ENCODE measurements at places on chromosomes 5 and 9. TPM values are rescaled to one million over a fixed set of nuclear protein-coding genes. Genes with fewer than 3 reads are reported as not detected.
A peak's percentile ranks its signal among the peaks of the same experiment; 100 is the strongest.

DNA sequence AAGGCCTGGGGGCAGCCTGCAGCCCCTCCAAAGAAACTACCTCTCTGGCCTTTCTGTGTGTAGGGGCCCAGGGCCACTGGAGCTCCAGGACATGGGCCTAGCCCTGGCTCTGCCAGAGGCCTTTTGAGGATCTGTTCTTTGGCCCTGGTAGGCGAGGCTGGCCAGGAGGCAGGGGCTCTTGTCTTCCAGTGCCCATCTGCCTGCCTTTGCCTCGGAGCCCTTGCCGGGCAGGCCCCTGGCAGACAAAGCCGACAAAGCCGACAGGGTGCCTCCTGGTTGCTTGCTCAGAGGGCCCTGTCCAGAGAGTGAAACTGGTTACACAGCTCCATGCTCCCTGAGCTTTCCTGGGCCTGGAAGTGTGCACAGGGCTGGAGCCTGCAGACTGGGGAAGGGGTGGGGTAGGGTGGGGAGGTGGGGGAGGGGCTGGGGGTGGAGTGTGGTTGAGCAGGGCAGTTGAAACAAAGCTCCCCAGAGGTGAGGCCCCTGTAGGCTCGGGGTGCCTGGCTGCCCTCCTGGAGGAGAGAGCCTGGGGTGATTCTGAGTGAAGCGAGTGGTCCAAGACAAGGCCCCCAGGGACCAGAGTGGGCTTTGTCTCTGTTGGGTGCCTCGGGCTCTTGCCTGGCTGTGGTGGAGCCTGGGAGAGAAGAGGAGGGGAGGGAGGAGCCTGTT, 29.3 kb downstream of the PTPA start:
- DNase-seq, result peak; percentile 58

CDX1 gene
- total RNA-seq, result 0.15 TPM

SLC6A3 gene
- total RNA-seq, result not detected

DNA sequence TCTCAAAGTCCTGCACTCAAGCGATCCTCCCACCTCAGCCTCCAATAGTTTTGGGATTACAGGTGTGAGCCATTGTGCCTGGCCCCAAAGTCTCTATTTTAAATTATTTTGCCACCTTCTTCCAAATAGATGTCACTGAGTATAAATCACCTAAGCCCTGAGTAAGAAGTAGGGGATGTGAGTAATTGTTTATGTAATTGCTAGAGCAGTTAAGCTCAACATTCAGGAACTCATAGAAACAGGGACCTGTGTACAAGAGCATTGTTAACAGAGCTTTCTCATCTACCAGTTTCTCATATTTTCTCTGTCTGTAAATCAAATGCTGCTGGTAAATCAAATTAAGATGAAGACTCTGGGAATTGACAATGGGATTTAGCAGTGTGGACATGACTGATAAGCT, 26.3 kb downstream of the CDK7 start:
- DNase-seq, result no peak

DNA sequence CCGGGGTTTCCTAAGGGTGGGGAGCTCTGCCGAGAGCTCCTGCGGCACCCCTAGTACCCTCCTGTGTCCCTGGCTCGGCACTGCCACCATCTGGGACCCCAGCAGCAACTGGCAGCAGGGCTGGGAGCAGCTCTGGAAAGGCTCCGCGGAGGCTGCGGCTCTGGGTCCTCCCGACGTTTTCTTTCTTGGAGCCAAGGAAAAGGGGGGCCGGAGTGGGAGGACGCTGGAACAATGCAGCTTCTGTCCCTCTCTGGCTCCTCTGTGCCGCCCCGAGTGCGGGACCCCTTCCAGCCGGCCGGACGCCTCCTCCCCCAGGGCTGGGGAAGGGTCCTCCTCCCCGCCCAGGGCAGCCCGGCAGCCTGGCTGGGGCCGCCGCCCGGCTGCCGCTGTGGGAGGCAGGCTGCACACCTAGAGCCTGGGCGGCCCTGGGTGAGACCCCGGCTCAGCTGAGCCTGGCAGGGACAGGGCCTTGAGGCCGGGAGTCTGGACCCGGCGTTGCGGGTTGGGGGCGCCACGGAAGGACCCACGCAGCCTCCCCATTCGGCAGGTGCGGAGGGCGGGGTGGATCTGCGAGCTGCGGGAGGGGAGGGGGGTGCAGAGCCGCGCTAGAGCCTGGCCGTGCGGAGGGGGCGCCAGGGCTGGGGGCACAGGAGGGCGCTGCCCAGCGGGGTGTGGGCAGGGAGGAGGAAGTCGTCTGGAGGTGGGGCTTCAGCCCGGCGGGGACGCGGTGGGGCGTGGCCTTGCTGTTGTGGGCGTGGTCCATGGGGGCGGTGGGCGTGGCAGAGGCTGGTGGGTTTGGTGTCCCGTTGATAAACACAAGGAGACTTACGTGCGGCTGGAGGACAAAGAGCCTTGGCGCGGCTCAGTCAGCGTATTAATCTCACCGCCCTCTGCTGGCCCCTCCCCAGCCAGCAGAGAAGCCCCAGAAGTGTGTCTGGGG, 15.1 kb downstream of the GPSM1 start:
- DNase-seq, result peak; percentile 88

TSSK1B gene
- total RNA-seq, result not detected

- DNase-seq, result peak; percentile 15
Measured at GRCh38 chr9:133754187-133754586, 16.0 kb upstream of the SARDH start.

DNA sequence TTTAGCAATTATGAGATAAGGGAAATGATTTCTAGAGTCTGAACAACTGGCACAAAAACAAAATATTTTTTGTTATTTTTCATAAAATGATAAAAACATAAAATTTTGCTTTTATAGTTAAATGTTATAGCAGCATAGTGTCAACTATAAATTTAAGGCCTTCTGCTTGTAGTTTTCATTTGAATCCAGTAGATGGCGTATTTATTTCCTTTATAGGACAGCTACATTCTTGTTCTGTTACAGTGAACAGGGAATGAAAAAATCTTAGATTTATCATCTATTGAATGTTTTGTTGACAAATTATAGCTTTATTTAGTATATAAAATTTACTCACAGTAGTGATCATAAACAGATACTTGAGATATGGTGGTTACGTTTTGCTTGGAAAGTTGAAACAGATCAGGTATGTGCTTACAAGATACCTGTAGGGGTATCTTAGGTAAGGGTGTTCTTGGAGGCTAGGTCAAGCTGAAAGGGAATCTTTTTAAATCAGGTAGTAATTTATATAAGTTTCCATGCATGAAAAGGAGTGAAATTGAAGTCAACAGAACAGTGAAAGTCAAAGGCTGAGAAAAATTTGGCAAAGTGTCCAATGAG, 239.3 kb upstream of the GRIN3A start:
- no peak for DNase-seq

GRCh38 chr9:30382271-30382670, 2002.2 kb upstream of the ACO1 start:
- no peak for DNase-seq

GRCh38 chr5:179368806-179369529, 23.7 kb upstream of the ADAMTS2 start:
- DNase-seq, result no peak

GRCh38 chr5:112641515-112642110, 96.1 kb upstream of the APC start:
- no peak for DNase-seq

DNA sequence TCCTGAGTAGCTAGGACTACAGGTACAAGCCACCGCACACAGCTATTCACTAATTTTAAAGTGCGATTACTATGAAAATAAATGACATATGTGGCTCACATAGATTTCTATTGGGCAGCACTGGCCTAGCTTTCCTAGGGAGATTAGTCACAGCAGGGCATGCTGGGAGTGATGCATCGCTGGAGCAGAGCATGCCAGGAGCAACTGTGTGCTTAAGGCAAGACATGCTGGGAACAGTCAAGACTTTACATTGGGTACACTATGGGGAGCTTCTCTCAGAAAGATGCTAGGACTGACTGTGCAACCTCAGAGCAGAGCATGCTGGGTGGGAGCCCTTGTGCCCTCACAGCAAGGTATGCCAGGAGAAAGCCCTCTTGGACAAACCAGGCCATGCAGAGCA, 9.3 kb downstream of the ST6GALNAC6 start:
- DNase-seq, result no peak

ORM2 gene
- 4,103 TPM for total RNA-seq

PCDHGB7 gene
- total RNA-seq, result 2.0 TPM

- DNase-seq, result no peak
Measured at GRCh38 chr5:87298692-87299362, 31.1 kb downstream of the RASA1 start.

- DNase-seq, result peak; percentile 87
Measured at GRCh38 chr9:87502391-87503221, 4.9 kb downstream of the DAPK1 start.

DNA sequence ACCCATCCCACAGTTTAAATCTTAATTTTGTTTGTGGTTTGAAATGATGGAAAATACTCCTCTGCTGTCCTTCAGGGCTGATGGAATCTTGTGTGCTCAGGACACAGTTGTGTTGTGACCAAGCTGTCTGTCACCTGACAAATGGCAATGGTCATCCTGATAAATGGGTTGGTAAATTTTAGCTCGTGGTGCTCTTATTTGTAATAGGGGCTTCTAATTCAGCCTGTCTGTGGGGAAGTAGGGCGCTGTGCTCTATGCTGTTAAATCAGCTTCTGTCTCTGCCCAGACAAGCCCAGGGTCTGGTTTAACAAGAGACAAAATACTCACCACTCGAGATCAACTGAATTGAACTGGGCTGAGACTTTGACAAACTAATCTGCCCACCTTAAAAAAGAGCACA, 4.5 kb downstream of the LRRTM2 start:
- DNase-seq, result no peak

DNA sequence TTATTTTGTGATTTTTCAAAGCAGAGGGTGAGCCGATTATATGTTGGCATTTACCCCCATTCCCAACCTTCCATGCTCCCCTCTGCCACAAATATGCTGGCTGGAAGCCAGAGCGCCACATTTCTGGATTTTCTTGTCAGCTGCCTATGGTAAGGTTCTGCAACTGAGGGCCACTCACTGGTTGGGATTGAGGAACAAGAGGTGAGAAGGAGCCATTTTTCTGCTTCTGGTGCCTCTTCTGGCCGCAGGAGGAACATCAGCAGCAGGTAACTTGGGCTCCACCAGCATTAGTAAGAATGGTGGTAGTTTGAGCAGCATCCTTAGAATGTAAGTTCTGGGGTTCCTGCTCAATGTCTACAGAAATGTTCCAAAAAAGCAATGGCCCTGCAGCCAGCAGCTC, 159.5 kb upstream of the MAST4 start:
- DNase-seq, result no peak

DNA sequence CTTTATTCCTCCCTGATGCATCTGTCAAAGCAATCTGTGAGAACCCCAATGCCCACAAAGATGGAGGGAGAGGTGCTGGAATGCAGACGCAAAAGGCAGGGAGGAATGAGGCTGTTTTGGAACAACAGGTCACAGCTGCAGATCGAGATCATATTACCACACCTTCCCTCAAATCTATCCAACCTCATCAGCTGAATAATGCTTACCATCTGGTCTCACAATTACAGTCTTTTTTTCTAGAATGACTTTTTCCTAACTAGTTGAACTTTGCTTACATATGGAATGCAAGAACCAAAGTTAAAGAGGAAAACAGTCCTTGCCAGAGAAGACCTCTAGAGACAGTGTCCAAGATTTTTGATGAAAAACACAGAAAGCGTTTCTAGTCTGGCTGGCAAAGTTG, 158.1 kb downstream of the LPAR1 start:
- no peak for DNase-seq

LCN15 gene
- total RNA-seq, result not detected

OR1J2 gene
- total RNA-seq, result not detected

- no peak for DNase-seq
Measured at GRCh38 chr9:114998326-114998725, 67.9 kb upstream of the TNFSF8 start.

GLRA1 gene
- total RNA-seq, result not detected

- no peak for DNase-seq
Measured at GRCh38 chr5:135472141-135472540, 20.0 kb upstream of the TIFAB start.
